Stimulated activated CD8-positive, alpha-beta memory T cell treated with anti-CD3 and anti-CD28 coated beads, Interleukin-7, amount 100 ng/mL, for 24 hours (primary cell): ENCODE measurements at places on chromosomes 11 and 22.

GRCh38 chr22:39181356-39181755 lies 28.9 kb upstream of the CBX7 start:
- DNase-seq, result no peak

DNA sequence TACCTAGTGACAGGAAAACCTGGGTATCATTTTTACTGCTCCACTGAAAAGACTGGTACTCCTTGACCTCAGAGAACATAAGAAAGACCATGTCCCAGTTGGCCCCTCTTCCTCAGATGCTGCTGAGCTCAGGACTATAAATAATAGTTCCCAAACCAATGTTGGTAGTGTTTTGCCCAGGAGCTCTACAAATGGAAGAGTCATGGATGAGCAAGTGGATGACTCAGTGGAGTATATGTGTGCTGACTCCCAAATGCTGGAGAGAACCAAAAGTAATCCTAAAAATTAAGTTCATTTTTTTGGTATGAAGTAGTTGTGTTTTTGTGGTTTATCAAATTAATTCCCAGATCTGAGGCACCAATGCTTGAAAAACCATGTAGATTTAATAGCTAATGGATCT lies 482.0 kb downstream of the KCNA4 start:
- DNase-seq, result no peak

DNA sequence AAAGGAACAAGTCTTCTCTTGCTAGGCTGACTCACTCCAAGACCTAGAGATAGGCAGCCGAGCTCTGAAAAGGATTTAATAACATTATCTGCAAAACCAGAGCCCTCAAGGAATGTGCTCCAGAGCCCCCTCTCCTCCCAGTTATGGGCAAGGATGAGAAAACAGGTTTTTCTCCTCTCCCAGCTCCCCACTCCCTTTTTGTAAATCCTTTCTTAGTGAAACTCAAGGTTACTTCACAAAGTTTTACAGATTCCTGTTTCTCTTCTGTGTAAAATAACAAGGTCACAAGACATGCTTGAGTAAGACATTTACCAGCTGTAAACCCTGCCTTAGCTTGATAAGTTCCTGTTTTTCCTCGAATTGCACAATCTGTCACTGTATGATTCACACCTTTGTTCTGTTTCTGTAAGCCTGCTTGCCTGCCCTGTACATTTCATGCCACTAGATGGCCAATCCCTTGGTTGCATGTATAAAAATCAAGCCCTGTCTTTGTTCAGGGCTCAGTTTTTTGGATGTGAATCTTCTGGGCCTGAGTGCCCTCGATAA lies 489.4 kb downstream of the KCNA4 start:
- DNase-seq, result no peak

- no peak for DNase-seq
Observed at GRCh38 chr11:65188486-65188885, 6.8 kb downstream of the CAPN1 start.

GRCh38 chr11:95520369-95521132 lies 269.0 kb downstream of the FAM76B start:
- DNase-seq, result no peak

DNA sequence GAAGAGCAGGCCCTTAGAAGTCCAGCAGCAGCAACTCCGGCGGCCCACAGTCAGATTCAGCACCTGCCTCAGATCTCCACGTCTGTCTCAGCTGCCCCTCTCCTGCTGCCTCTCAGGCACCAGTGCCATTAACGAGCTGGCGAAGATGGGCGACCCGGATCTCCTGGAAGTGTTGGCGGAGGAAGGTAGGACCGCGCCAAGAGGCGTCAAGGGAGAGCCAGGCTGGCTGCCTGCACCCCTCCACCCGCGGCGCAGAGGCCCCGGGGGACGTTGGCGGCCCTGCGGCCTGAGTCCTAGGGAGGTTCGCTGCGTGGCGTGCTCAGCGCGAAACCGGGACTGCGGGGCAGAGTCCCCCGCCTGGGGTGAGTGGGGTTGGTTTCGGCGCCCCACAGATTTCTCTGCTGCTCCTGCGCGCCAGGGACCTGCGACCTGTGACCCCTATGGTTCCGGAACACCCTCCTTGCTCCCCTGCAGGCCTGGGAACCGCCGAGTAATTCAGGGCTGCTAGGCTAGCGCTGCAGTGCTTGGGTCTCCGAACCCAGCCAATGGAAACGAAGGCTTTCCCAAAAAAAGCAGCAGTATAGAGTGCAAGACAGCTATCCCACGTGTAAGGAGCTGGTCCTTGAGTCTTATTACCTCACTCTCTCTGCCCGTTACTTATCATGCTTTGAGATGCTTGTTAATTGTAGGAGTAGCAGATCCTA lies 615 bp downstream of the ANO5 start:
- DNase-seq, result no peak

DNA sequence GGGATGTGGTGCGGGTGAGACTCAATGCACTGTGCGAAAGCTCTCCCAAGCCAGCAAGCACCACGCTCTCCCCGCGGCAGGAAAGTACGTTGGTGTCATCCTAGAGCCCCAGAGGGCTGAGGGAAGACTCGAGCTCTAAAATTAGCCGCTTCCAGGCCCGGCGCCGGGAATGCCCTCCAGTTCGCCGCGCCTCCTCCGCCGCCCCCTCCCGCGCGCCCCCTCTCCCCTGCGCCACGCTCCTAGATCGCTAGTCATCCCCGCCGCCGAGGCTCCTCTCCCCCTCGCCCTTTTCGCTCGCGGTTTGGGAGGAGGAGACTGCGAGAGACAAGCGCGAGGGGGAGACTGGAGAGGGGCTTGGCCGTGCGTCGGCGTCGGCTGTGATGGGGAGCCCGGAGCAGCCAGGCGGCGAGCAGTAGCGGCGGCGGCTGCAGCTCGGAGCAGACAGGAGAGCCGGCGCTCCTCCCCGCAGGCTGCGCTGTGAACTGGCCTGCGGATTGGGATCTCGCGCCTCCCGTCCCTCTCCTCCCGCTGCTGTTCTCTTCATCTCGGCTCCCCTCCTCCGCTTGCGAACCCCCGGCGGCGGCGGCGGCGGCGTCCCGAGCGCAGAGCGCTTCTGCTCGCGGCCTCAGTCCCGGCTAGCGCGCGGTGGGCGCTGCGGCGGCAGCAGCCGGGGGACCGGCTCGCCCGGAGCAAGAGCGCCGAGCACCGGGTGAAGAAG lies at the start of gene FAT3:
Gene FAT3, plus strand, starts transcription at position 412 of the 718 bp plus-strand sequence. CDS start 127,295 bp downstream, outside the sequence.
- DNase-seq, result no peak

GRCh38 chr11:42651621-42652020 lies 660.2 kb upstream of the API5 start:
- DNase-seq, result no peak

- DNase-seq, result no peak
Observed at GRCh38 chr11:68584991-68585524, 99.3 kb upstream of the GAL start.

- no peak for DNase-seq
Observed at GRCh38 chr11:65329478-65329877, 4.2 kb upstream of the DPF2 start.

DNA sequence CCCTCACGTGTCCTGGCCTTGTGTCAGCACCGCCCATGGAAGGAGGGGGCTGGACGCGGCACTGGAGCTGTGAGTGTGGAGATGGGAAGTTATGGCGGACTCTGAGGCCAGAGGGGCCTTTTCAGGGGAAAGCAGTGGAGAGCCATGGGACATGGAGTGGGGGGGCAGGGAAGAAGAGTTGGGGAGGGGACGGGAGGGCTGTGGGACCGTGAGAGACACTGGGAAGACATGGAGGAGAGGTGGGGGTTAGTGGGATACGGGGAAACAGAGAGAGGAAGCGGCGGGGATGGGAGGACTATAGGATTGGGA lies 58.2 kb downstream of the FBXO7 start:
- DNase-seq, result no peak

- DNase-seq, result no peak
Observed at GRCh38 chr11:112162761-112163546, 940 bp downstream of the IL18 start.

DNA sequence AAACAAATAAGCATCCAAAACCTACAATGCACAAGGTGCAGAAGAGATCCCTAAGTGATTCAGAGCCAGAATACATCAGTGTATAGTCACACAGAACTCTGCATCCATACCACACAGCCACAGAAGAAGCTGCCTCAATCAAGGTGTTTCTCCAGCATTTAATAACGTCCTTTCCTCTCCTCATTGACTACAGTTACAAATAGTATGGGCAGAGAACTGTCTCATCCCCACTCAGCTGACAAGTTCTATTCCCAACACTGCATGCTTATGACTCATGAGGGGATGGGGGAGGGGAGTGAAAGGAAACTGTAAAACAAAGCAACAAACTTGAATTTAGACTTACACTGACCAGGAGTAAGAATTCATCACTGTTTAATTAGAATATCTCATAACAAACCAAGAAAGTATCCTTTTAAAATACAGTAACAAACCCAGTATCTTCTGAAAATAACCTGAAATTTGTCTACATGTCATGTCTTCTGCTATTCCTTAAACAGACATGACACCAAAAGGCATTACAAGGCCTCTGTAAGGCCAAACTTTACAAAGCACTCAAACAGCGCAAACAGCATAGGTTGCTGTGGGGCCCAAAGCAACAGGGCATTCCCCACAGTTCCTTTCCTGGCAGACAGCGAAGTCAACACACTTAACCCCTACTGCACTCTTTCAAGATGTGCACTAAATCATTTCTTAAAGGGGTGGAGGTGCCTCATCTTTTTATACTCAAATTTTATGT lies 29.3 kb downstream of the CELF1 start:
- no peak for DNase-seq

- no peak for DNase-seq
Observed at GRCh38 chr22:36911887-36912661, 1.4 kb upstream of the CSF2RB start.

GRCh38 chr11:32962016-32962415 lies 53.7 kb upstream of the DEPDC7 start:
- DNase-seq, result no peak

DNA sequence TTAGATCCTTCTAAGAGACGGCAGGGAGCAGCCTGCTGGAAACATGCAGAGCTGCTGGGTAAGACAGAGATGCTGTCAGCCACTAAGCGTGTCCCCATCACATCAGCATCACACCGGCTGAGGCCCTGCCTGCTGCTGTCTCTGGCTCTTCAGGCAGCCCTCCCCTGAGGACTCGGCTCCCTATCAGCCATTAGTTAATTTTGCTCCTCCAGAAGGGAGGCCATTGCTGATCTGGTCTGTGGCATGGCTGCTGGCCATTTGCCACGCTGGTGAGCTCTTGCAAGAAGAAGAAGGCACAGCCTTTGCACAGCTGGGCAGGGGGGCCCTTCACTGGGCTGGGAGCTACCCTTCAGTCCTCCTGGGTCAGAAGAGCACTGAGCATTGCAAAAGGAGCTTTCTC lies 131.2 kb upstream of the PARVA start:
- no peak for DNase-seq

DNA sequence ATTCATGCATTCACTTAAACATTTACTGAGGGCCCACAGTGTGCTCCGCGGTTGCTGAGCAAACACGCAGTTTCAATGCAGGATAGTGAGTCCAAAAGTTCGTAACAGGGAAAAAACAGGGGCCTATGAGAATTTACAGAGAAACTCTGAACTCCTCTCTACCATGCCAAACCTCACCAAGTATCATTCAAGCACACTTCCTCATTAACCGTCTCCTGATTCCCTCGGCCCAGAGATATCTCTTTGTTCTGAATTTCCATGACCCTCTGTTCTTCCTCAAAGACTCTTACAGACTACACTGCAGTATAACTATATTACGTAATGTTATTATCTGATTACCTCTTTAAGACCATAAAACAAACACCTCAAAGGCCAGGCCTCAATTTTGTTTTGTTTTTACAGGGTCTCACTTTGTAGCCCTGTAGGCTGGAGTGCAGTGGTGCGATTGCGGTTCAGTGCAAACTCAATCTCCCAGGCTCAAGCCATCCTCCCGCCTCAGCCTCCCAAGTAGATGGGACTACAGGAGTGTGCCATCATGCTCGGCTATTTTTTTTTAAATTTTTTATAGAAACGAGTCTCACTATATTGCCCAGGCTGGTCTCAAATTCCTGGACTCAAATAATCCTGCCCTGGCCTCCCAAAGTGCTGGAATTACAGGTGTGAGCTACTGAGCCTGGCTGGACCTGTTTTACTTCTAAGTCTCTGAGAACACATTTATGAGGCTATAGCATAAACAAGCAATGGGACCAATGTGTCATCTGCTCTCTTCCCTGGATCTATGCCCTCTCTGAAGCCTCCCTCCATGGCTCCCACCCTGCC lies 3.6 kb downstream of the HPS4 start:
- DNase-seq, result no peak

DNA sequence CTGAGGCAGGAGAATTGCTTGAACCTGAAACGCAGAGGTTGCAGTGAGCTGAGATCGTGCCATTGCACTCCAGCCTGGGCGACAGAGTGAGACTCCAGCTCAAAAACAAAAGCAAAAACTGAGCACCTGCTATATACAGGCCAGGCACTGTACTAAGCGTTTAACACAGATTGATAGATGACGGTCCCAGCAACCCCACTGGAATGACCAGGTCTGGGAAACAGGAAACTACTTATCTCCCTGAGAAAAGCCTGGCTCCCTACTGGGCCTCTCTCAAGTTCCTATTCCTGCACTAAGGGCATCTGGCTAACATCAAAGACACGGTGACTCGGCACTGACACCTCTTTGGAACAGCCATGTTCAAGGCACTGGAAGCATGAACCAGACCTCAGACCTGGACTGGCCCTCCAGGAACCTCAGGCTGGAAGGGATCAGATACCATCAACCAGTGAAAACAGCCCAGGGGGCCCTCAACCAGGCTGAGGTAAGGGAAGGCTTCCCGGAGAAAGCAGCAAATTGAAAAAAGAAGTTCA lies 16.6 kb downstream of the ARAP1 start:
- no peak for DNase-seq

DNA sequence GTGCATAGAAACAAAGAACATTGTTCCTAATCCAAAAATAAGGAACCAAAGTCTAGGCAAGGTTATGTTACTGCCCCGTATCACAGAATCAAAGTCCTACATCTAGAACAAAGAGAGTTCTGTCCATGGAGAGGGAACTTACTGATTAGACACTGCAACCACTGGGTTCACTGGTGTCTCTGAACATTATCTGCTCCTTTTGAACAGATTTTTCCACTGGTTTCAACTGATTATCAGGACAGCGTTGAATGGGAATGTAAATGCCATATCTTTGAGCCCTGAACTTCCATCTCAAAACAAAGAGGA lies 20.1 kb upstream of the OR8D2 start:
- DNase-seq, result no peak

GRCh38 chr22:36277482-36278291 lies 24.8 kb downstream of the APOL1 start:
- peak; percentile 41 for DNase-seq

DNA sequence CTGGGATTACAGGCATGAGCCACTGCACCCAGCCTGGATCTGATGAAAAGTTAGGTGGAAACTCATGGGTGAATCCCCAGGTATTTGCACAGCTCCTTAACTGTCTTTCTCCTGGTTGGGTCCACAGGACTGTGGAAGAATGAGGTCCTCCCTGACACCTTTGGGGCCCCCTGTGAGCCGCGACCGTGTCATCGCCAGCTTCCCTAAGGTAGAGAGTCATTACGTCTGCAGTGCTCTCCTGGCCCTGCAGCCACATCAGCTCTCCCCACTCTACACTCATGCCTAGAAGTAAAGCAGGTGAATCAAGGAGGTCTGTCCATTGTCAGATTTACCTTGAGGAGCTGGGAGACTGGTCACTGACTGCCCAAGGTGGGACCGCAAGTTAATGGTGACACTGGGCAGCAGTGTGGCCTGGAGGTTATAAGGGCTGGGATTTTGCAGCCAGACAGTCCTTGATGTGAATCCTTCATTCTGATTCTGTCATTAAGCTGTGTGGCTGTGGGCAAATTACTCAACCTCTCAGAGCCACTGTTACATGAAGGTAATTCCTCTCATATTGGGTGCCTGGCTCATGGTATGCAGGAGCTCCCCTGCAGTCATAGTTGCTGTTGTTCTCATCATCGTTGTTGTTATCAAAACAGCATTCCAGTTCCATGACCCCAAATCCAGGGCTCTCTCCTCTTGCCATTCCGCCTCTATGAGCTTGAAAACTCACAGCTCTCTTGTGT lies 1.4 kb downstream of the RAB36 start:
- no peak for DNase-seq

- DNase-seq, result no peak
Observed at GRCh38 chr11:72570893-72571661, 103.1 kb downstream of the PDE2A start.
